ENCODE measurements at places on chromosomes 1 and 21. TPM values are rescaled to one million over a fixed set of nuclear protein-coding genes. Genes with fewer than 3 reads are reported as not detected.

TEDDM1 gene
- not detected for total RNA-seq

GRCh38 chr1:8722366-8722765, 95.1 kb downstream of the RERE start:
- H3K4me1 ChIP-seq, result peaks cover 5% of the 10 kb centered on the region
- no peaks in the 10 kb centered on the region for H3K27me3 ChIP-seq
- no peak overlapping the region for H3K27ac ChIP-seq

F13B gene
- total RNA-seq, result not detected

RPL11 gene
- 555 TPM for total RNA-seq

DNA sequence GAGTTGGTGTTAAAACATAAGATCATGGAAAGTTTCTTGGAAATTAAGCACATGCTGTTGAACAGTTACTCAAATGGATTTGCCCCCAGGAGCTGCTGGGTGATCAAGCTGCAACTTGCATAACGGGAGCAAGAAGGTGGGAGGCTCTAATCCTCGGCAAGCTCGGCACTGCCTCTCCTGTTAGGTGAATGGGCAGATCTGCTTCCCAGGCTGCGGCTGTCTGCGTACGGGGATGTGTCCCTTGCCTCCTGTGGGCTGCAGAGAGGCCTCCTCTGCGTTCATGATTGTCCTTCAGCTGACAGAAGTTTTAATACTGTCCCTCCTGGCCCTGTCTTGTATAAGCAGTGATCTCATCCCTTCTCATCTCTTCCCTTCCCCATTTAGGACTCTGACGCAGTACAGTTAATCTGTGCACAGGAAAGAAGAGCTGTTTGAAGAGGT, 36.7 kb downstream of the ATP1A1 start:
- H3K4me3 ChIP-seq, result no peak overlapping the region
- H3K27me3 ChIP-seq, result no peaks in the 10 kb centered on the region
- DNase-seq, result peak; percentile 41
- H3K36me3 ChIP-seq, result peaks cover 15% of the 10 kb centered on the region

GRCh38 chr1:222064388-222065211, 322.7 kb upstream of the DUSP10 start:
- H3K27ac ChIP-seq, result peak overlapping the region; percentile 69
- DNase-seq, result peak; percentile 87
- H3K4me1 ChIP-seq, result peaks cover 17% of the 10 kb centered on the region
- no peaks in the 10 kb centered on the region for H3K27me3 ChIP-seq

All from GM23248 (cell line).